WTC11 (cell line): ENCODE measurements at places on chromosomes 4 and X.

GRCh38 chr4:109708990-109709389 is 5.7 kb upstream of the CASP6 start:
- no peak for DNase-seq
- peaks cover under 1% of the 10 kb centered on the region for H3K4me1 ChIP-seq
- H3K27ac ChIP-seq, result no peak overlapping the region
- peaks cover 19% of the 10 kb centered on the region for H3K36me3 ChIP-seq
- no peak overlapping the region for H3K4me3 ChIP-seq
- H3K27me3 ChIP-seq, result no peaks in the 10 kb centered on the region

DNA sequence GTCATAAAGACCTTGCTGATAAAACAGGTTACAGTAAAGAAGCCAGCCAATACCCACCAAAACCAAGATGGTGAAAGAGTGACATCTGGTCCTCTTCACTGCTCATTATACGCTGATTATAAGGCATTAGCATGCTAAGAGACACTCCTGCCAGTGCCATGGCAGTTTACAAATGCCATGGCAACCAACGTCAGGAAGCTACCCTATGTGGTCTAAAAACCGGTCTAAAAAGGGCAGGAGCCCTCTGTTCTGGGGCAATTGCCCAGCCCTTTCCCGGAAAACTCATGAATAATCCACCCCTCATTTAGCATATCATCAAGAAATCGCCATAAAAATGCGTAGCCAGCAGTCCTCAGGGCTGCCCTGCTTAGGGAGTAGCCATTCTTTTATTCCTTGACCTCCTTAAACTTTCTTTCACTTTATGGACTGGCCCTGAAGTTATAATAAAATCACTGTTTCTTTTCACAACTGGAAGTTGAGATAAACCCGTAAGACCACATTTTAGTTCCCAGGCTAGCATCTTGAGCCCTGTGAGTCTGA is 260.5 kb upstream of the FAT1 start:
- no peak overlapping the region for H3K27ac ChIP-seq
- peaks cover 29% of the 10 kb centered on the region for H3K27me3 ChIP-seq
- H3K4me1 ChIP-seq, result peaks cover 20% of the 10 kb centered on the region
- no peak overlapping the region for H3K4me3 ChIP-seq

- no peaks in the 10 kb centered on the region for H3K27me3 ChIP-seq
- no peak for DNase-seq
- no peak overlapping the region for H3K4me3 ChIP-seq
- peaks cover 49% of the 10 kb centered on the region for H3K36me3 ChIP-seq
- H3K4me1 ChIP-seq, result no peaks in the 10 kb centered on the region
- H3K27ac ChIP-seq, result no peak overlapping the region
Observed at GRCh38 chr4:118816538-118817177, 19.3 kb downstream of the SEC24D start.

GRCh38 chrX:26562156-26562555 is 346.2 kb downstream of the MAGEB5 start:
- no peak overlapping the region for H3K27ac ChIP-seq
- H3K4me1 ChIP-seq, result peaks cover 12% of the 10 kb centered on the region

DNA sequence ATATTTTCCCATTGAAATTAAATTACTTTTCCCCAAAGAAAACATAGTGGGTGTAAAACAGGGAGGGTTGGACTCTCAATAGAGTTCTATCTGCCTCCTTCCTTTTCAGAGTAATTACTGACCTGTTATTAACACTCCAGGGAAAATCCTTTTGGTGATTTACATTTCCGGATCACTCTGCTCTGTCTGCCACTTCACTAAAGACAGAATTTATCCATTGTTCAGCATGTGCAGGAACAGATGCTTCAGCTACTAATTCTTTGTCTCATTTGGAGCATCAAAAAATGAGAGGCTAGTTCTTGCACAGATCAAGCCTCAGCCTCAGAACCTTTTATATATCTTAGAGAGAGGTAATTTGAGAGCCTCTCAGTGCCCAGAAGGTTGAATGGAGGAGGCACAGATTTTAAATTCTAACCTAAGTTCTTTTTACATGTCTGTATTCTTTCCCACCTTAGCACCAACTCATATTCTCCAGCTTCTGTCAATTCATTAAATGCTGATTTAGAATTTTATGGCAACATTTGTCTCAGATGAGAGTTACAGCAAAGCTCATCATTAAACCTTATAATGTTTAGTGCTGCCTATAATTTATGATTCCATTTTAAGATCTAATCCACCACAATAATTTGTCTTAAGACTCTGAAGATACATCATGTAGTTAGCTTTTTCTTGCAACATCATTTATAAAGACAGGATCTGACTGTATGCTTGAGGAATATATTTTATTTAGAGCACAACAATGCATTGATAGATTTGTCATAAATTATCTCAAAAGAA is 1494.4 kb downstream of the STIM2 start:
- H3K27ac ChIP-seq, result no peak overlapping the region
- no peak overlapping the region for H3K4me3 ChIP-seq
- DNase-seq, result no peak

DNA sequence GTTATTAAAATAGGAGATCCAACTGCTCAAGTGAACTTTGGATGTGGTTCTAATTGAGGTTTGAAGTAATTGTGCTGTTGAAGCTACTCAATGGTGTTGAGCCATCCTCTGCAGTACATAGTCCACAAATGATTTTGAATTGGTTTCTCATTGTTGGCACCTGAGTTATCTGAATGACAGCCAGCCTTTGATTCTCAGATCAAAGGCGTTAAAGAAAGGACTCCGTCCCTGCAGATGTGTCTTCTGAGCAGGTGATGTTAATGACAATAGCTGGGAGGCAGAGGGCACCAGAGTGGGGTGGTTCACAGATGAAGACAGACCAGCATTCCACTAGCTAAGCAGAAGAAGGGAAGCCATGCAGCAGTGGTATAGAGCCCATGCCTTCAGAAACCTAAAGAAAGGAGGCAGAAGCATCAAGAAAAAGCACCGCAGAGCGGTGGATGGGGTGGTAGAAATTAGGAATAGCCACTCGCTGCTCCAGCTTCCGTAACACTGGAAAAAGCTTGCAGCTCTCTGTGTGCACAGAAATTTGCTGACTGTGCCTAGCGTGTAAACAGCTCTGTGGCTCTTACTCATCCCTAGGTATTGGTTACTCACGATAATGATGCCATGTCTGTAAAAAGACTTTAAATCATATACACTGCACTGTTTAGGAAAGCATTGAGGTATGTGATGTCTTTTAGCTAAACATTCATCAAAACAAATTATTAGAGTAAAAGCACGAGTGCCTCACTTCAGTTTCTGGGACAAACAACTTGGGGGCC is 79.2 kb upstream of the CLCN4 start:
- H3K4me1 ChIP-seq, result peaks cover 28% of the 10 kb centered on the region
- no peak for DNase-seq
- no peaks in the 10 kb centered on the region for H3K27me3 ChIP-seq
- H3K36me3 ChIP-seq, result peaks cover 9% of the 10 kb centered on the region
- no peak overlapping the region for H3K4me3 ChIP-seq
- H3K27ac ChIP-seq, result no peak overlapping the region; the same call in 1 of the 2 replicates

DNA sequence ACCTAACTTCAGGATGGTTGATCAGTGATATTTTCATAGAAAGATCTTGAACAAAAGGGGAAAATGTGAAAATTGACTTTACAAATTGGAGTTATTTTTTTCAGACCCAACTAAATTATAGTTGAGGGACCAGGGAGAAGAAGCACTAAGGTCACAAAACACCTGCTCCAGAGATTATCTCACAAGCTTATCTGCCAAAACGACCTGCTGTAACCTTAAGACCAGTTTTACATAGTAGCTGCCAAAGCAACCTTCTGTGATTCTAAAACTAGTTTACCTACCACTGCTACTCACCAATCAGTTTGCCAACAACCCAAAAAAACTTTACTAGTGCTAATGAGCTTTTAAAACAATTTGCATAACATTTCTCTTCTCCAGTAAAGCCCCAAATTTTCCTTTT is 972.1 kb downstream of the C4orf33 start:
- no peaks in the 10 kb centered on the region for H3K27me3 ChIP-seq

DNA sequence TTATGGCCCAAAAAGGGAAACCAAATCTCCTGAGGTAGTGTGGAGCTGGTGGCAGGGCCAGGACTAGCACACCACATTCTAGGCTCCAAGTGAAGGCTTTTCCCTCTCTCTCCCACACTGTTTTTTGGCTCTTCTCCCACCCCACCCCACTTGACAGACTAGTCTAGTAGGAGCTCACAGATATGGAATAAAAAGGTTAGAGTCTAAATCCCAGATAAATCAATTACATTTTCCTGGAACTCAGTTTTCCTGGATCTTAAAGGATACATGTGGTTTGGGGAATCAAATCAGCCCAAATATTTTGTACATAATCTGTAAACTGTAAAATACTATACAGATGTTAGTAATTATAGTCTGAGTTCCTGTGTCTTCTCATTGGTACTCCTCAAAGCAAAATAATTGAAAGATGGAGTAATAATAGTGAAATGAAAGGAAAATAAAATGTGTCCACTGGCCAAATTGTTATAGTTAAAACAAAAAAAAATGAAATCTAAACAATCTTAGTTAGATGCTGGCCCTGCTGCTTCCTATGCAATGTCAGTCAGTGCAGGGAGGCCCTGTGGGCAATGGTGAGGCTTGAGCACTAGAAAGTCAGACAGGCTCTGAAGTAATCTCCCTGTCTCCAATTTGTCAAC is 370.4 kb upstream of the CPEB2 start:
- no peak overlapping the region for H3K4me3 ChIP-seq
- no peaks in the 10 kb centered on the region for H3K4me1 ChIP-seq
- peaks cover 11% of the 10 kb centered on the region for H3K36me3 ChIP-seq
- H3K27ac ChIP-seq, result no peak overlapping the region
- DNase-seq, result no peak

- H3K4me1 ChIP-seq, result peaks cover 17% of the 10 kb centered on the region
- DNase-seq, result no peak
- no peak overlapping the region for H3K27ac ChIP-seq
- no peak overlapping the region for H3K4me3 ChIP-seq
- H3K36me3 ChIP-seq, result no peaks in the 10 kb centered on the region
- no peaks in the 10 kb centered on the region for H3K27me3 ChIP-seq
Observed at GRCh38 chr4:117467404-117467803, 382.0 kb upstream of the TRAM1L1 start.

DNA sequence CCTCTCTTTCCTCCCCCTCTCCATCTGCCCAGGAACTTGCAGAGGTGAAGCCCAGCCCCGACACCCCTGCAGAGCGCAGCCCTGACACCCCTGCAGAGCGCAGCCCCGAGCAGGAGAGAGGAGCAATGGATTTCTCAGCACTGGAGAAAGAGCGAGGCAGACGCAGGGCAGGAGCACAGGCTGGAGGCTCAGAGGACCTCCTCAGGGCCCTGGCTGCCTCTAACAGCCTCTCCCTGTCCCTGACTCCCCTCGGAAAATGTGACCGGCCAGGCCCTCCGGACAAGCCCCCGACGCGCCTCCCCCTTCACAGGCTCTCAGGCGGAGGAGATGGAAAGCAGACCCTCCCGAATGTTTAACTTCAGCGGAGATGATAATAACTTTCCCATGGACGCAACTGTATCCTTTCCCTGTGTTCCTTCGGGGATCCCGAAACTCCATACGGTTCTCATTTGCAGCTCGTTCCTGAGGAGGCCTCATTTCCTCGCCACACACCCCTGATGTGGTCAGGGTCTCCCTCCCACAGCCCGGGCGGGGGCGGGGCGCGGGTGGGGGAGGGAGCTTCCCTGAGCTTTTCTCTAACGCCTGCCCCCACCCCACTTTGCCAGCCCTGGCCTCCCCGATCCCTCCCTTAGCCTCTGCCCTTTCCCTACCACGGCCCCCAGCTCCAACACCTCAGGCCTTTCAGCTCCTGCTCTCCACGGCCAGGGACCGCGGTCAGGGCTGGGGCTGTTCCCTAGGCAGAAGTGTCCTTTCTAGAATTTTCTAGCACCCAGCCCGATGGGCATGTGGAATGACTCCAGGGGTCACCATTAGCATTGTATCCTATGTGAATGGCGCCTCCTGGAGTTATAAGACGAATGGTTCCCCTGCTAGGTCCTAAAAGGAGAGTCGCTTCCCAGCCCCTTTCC is 201.1 kb upstream of the BCOR start:
- H3K4me1 ChIP-seq, result peaks cover 24% of the 10 kb centered on the region
- H3K36me3 ChIP-seq, result no peaks in the 10 kb centered on the region
- H3K4me3 ChIP-seq, result peak overlapping the region; percentile 22; the same call in 1 of the 2 replicates
